Activated CD8-positive, alpha-beta memory T cell treated with anti-CD3 and anti-CD28 coated beads, Interleukin-2, amount 50 U/mL, for 4 hours (primary cell): ENCODE measurements at places on chromosomes 16 and 17.

DNA sequence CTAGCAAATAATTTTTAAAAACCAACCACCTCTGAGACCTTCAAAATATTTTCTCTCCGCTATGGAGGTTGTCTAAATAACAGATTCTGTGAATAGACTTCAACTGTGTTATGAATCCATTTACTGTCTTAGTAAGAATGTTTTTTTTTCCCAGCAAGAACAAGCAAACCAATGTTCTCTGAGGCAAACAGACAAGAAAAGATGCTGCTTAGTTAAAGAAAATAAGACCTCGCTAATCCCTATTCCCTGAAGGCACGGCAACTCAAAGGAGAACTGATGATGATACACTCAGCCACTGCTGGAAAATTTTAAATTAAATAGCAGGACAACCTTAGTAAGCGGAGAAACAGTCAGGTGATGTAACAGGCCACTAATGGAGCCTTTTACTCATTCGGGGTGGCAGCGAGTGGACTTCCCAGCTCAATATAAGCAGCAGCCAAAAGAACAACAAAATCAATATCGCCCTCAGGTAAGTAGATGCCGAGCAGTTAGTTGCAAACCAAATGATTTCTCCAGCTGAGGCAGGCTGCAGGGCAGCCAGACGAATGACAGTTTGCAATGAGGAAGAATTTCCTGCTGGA is 81.8 kb downstream of the CPPED1 start:
- DNase-seq = no peak

DNA sequence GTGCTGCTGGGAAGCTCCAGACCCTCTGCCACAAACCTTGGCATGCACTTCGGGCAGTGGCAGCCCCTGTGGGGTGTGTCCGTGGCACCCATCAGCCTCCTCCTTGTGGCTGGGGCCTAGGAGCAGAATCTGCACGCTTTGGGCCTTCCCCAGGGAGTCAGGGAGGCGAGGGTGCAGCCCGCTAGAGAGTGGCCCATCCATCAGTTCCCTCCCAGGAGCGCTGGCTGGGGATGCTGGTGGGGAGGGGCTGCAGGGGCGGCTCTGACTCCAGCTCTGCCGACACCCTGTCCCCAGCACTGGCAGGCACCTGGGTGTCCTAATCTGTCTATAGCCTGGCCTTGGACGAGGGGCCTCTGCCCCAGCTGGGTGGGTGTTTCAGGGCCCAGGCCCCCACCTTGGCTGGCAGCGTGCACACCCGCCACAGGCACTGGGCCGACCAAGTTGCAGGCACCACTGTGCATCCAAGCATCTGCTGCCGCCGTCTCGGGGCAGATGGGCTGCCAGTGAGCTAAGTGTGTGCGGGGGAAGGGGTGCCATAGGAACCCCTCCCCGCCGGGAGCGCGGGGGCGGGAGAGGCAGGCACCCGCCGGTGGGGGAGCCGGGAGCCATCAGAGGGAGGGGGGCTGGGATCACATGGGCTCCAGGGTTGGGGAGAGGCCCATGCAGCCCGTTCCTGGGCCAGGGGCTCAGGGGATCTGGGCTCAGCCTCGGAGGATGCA is 30.2 kb downstream of the ENDOV start:
- DNase-seq = no peak

GRCh38 chr17:74466111-74466827 is at the start of gene CD300A:
TSS of gene CD300A (plus strand) at chr17:74466634. CDS start at chr17:74466704, 70 bp downstream.
- no peak for DNase-seq

DNA sequence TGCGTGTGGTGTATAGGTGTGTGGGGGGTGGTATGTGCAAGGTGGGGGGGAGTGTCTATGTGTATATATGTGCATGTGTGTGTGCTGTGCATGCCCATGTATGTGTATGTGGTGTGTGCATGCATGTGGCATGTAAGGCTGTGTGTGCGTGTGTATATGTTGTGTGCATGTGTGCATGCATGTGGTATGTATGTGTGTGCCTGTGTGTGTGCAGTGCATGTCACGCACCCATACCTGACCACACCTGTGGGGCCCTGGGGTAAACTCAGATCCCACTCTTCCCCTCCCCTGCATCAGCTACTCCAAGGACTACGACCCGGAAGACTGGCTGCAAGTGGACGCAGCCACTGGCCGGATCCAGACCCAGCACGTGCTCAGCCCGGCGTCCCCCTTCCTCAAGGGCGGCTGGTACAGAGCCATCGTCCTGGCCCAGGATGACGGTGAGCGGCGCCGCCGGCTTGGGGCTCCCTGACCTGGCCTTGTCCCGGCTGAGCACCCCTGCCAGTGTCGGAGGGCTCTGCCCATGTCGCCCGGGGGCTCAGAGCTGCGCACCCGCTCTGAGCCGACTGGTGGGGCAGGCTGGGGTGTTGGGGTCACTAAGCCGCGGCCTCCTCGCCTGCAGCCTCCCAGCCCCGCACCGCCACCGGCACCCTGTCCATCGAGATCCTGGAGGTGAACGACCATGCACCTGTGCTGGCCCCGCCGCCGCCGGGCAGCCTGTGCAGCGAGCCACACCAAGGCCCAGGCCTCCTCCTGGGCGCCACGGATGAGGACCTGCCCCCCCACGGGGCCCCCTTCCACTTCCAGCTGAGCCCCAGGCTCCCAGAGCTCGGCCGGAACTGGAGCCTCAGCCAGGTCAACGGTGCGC is 9.1 kb downstream of the SLC22A31 start:
- no peak for DNase-seq

DNA sequence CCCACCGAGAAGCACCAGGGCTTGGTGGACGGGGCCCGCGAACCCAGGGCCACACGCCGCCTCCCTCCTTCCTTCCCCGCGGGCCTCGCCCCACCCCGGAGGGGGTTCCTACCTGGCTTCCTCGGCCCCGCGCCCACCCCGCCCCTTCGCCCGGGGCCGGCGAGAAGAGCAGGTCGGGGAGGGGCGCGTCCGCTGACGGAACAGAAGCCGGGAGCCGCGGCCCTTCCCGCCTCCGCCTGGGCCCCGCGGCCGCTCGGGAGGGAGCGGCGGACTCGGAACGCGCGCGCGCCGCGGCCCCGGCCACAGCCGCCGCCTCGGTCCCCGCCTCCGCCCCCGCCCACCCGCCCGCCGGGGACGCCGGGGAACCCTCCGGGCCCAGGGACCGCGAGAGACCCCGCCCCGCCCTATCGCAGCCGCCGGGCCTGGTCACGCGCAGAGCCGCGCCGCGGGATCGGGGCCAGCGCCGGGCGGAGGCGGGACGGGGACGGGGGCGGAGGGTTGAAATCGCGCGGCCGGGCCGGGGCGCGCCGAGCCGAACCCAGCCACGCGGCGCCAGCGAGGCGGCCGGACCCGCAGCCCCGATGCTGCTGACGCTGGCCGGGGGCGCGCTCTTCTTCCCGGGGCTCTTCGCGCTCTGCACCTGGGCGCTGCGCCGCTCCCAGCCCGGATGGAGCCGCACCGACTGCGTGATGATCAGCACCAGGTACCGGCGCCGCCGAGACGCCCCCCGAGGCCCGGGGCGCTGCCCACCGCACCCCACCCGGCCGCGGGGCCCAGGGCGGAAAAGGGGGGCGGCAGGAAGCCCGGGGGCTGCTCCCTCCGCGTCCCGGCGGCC is at the start of gene TLCD3A:
TSS of gene TLCD3A (plus strand) at position 530 of the 835 bp plus-strand sequence. CDS start at position 582, 52 bp downstream.
- peak; percentile 60 for DNase-seq

DNA sequence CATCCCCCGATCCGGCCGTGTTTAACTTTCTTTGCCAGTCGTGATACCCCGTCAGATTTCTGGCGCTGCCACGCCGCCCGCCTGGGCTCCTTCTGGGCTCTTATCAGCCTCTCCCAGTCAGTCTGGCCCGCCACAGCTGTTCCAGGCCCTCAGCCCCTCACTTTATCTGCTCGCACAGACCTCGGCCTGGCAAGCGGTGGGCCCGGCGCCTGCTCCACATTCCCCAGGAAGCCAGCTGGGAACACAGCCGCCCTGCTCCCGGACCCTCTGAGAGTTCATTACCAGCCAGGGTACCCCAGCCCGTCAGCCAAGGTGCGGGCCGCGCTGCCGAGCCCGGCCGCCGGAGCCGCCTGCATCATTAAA is 157.5 kb downstream of the ZNF423 start:
- DNase-seq = no peak

- DNase-seq = peak; percentile 75
Observed at GRCh38 chr17:1627982-1628855, at the start of gene SLC43A2. TSS of gene SLC43A2 (minus strand) at chr17:1628834. CDS start at chr17:1627874, 960 bp downstream.

DNA sequence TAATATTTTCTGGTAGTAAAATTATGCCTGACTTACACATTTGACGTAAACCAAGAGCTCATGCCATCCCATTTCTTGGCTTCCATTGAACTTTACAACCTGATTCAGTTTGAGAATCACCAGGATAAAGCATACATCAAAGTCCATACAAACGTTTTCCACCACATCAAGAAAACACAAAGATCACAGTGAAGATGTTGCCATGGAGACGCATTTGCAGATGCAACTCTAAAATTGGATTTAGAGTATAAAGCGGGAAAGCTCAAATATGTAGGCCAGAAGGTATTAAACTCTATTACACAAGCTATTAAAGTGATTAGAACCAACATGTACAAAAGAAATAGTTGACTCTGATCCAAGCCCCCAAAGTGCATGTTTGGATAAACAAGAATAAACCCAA is 10.4 kb downstream of the C16orf46 start:
- DNase-seq = no peak

- peak; percentile 21 for DNase-seq
Observed at GRCh38 chr17:39979893-39980350, 685 bp upstream of the PSMD3 start.

DNA sequence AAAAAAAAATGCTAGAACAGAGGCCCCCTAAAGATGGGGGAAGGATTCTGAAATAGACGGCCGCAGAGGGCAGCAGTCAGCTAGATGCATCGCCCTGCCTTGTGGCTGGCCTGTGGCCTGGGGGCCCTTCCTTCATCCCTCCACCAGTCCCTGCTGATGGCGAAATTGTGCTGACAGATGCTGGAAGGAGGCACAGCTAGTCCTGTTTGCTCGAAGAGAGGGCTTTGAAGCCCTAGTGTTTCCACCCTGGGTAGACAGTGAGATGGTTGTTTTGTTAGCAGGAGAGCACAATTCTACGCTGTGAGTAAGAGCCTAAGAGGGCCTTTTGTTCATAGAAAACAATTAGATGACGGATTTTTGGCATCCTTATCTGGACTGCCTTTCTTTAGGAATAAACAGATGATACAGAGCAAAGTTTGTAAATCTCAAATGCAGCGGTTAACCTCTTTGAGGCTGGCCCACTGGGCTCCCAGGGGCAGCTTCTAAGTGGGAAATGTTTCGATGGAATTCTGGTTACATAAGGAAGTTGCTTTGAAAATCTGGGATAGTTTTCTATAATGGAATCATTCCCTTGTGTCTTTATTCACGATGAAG is 23.0 kb downstream of the VPS35L start:
- no peak for DNase-seq

GRCh38 chr17:6070913-6071511 is 833 bp downstream of the WSCD1 start:
- DNase-seq = no peak

DNA sequence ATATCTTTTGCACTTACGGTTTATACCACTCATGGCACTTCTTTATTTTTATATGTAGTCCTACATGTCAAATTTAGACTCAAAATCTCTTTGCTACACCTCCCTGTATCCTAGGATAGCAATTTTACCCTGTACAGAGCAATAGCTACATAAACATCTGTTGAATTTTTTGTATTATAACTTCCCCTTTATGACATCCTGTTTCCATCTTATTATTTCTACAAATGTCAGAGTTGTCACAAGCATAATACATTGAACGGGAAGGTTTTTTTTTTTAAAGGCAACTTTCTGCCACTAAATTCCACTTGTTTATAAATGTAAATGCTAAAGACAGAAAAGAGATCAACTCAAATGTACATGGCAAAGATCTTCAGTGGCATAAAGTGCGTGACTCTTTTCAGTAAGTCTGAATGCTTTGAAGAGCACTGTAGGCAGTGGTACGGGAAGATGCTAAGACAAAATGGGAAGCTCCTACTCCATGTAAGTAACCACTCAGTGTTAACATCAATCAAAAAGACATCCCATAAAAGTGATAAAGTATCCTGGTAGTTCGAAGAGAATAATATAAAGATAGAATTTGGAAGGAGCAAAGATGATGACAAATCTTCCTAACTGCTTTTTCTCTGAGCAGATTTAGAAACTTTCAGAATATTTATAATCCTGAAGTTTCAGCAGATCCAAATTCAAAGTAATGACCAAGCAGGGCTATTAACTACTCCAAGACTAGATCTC is 26.8 kb downstream of the GNA13 start:
- no peak for DNase-seq

GRCh38 chr17:28552176-28552999 is at the start of gene UNC119:
TSS of gene UNC119 (minus strand) at chr17:28552624. CDS start at chr17:28552557, 67 bp downstream.
- peak; percentile 80 for DNase-seq

DNA sequence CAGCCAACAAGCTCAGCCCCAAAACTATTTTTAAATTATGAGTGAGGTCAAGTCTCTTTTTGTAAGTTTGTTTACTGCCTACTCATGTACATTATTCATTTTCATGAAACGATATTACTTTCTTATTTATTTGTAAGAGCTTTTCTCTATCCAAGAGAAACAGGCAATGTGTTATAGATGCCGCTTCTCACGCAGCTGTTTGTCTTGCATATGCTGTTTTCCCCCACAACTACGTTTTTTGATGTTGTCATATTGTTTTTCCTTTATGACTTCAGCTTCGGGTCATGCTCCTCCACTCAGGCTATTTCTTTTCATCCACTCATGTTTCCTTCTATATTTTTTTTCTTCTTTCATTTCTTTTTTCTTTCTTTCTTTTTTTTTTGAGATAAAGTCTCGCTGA is 20.0 kb downstream of the ITGAE start:
- DNase-seq = no peak

DNA sequence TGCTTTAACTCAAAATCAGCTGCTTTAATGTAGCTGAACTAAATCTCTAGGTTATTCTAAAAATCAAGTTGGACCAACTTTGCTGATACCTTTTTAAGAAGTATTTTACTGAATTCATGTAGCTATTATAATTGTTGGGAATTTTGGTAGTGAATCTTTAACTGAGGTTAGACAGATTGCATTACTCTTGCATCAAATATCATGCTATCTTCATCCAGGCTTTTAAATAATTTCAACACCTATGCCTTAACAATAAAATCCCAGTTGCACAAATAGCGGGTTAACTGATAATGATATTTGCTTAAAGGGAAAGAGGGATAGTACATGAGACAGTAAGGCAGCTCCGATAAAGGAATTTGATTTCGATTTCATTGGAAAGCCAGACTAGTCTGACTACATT is 241.3 kb upstream of the TBX2 start:
- no peak for DNase-seq

GRCh38 chr17:7079581-7080455 is at the start of gene CLEC10A:
TSS of gene CLEC10A (minus strand) at chr17:7080251. CDS start at chr17:7078812, 1,439 bp downstream.
- no peak for DNase-seq

DNA sequence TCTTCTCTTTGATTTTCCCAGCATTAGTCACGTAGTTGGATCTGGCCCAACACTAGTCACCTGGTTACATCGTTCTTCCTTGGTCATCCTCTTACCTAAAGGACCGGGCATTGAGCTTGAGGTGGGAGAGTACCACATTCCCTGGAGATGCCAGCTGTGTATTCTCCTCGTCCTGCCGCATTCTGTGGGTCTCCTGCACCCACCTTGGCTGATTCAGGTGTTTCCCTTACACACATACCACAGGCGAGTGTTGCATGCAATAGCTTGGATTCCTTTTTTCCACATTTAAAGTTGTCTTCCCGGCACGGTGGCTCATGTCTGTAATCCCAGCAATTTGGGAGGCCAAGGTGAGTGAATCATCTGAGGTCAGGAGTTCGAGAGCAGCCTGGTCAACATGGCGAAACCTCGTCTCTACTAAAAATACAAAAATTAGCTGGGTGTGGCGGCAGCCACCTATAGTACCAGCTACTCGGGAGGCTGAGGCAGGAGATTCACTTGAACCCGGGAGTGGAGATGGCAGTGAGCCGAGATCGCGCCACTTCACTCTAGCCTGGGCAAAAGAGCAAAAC is 21.6 kb upstream of the CLEC18C start:
- no peak for DNase-seq
